CD4-positive, alpha-beta T cell (primary cell): ENCODE measurements at places on chromosomes 4 and X. TPM values are rescaled to one million over a fixed set of nuclear protein-coding genes. Genes with fewer than 3 reads are reported as not detected.
A peak's percentile ranks its signal among the peaks of the same experiment; 100 is the strongest.

Gene EDA
- total RNA-seq = 1.5 TPM

Gene FREM3
- not detected for total RNA-seq

Gene SRPX
- not detected for total RNA-seq

Gene MAGEA8
- total RNA-seq = not detected

Gene TAPT1
- total RNA-seq = 70.6 TPM

DNA sequence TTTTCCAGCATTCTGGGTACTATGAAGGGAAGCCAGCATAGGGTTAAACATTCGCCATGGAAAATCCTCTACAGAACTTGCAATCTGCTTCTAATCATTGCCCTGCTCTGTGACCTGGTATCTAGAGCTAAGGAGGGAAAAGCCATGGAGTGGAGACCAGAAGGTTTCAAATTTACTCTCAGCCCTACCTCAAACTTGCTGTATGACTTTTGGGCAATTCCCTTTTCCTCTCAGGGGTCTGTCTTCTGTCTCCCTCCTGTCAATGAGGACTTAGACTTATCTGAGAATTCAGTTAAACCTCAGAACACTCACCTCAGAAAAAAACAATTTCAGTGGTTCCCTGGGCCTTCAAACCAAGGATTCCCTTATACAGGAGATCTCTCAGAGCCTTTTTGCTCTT lies 29.1 kb downstream of the ARHGEF9 start:
- peaks cover 11% of the 10 kb centered on the region for H3K4me1 ChIP-seq
- H3K27ac ChIP-seq = no peak overlapping the region

DNA sequence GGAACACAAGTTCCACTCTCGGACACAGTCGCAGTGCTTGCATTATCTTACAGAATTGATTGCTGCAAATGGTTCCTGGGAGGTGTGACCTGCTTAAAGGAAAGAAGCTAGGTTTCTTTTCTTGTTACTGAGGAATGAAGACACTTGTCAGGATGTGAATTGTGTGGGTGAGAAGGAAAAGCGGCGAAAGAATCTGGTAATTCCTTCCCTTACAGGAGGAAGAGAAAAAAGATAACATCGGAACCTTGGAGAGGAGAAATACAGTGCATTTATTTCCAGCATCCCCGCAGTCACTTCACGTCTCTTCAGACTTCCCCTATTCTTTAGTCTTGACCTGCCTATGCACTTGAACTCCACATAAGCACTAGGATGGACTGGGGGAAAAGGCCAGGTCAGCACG lies 389 bp upstream of the CCSER1 start:
- H3K4me1 ChIP-seq = peaks cover 13% of the 10 kb centered on the region
- no peak for DNase-seq
- peak overlapping the region; percentile 2 for H3K4me3 ChIP-seq
- peaks cover 32% of the 10 kb centered on the region for H3K27me3 ChIP-seq
- no peaks in the 10 kb centered on the region for H3K36me3 ChIP-seq

GRCh38 chr4:127162741-127163140 lies 470.0 kb upstream of the INTU start:
- no peak for DNase-seq
- no peaks in the 10 kb centered on the region for H3K27me3 ChIP-seq
- no peak overlapping the region for H3K27ac ChIP-seq
- no peaks in the 10 kb centered on the region for H3K36me3 ChIP-seq
- H3K4me3 ChIP-seq = no peak overlapping the region

GRCh38 chrX:123673813-123674212 lies 59.0 kb downstream of the THOC2 start:
- no peaks in the 10 kb centered on the region for H3K4me1 ChIP-seq
- H3K27ac ChIP-seq = no peak overlapping the region
- no peak for DNase-seq
- H3K27me3 ChIP-seq = no peaks in the 10 kb centered on the region

- peaks cover 15% of the 10 kb centered on the region for H3K36me3 ChIP-seq
- DNase-seq = no peak
- H3K27me3 ChIP-seq = no peaks in the 10 kb centered on the region
- no peak overlapping the region for H3K4me3 ChIP-seq
- peaks cover 1% of the 10 kb centered on the region for H3K4me1 ChIP-seq
These were observed 5.5 kb downstream of the ELMOD2 start for GRCh38 chr4:140529434-140529833.

GRCh38 chr4:76556452-76556851 lies 121.4 kb downstream of the SHROOM3 start:
- H3K27me3 ChIP-seq = no peaks in the 10 kb centered on the region
- H3K4me3 ChIP-seq = no peak overlapping the region
- no peak overlapping the region for H3K27ac ChIP-seq
- no peaks in the 10 kb centered on the region for H3K36me3 ChIP-seq
- DNase-seq = no peak

DNA sequence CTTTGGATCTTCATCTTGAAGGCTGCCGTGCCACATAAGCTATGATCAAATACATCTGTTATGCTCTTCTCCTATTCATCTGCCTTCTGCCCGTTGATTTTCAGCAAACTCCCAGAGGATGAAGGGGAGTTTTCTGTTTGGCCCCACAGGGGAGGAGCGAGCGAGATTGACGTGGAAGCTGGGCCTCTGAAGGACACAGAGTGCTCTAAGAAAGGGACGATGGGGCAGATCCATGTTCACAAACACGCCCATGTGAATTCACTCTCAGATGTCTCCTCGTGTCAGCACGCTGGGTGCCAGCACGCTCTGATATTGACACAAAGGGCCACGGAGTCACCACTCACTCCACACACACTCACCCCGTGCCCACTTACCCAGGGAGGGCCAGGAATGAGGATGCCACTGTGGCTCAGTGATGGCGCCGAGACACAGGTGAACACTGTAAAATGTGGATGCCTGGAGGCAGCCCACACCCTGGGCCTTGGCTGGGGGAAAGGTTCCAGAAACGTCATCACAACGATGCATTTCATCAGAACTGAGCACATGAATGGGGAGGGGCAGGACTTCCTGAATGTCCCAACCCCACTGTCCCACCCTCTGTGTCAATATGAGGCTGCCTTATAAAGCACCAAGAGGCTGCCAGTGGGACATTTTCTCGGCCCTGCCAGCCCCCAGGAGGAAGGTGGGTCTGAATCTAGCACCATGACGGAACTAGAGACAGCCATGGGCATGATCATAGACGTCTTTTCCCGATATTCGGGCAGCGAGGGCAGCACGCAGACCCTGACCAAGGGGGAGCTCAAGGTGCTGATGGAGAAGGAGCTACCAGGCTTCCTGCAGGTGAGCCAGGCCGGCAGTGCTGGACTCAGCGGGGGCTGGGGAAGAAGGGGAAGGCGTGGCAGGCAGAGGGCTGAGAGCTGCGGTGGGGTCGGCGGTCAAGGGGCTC lies at the start of gene S100P:
Gene S100P (plus strand): TSS at position 648 of the 946 bp plus-strand sequence. CDS start 55 bp downstream, at position 703.
- H3K36me3 ChIP-seq = no peaks in the 10 kb centered on the region
- peaks cover 100% of the 10 kb centered on the region for H3K4me1 ChIP-seq
- H3K4me3 ChIP-seq = no peak within 1 kb of the TSS
- H3K27me3 ChIP-seq = no peaks in the 10 kb centered on the region
- H3K27ac ChIP-seq = peak within 1 kb of the TSS; percentile 83
- DNase-seq = no peak

GRCh38 chrX:6857749-6858148 lies 289.8 kb upstream of the STS start:
- no peaks in the 10 kb centered on the region for H3K27me3 ChIP-seq
- no peaks in the 10 kb centered on the region for H3K36me3 ChIP-seq
- no peak overlapping the region for H3K27ac ChIP-seq
- H3K4me1 ChIP-seq = no peaks in the 10 kb centered on the region

DNA sequence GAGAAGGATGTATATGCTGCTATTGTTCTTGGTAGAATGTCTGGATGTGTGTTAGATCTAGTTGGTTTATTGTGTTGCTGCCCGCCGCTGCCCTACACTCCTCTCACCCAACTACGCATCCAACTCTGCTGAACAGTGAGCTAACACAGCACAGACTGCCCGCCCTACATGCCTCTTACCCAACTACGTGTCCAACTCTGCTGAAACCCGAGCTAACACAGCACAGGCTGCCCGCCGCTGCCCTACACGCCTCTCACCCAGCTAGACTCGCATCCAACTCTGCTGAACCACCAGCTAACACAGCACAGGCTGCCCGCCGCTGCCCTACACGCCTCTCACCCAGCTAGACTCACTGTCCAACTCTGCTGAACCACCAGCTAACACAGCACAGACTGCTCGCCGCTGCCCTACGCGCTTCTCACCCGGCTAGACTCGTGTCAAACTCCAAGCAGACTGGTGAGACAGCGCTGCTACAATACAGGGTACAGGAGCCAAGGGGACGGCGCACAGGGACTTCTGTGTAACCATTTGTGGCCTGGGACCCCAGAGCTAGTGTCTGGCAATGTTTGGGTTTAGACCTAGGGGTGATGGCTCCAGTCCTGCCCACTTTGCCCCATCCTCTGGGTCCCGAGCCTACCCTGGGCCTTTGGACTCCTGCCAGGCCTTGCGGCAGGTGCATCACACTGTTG lies 11.6 kb upstream of the CTBP1 start:
- no peak overlapping the region for H3K4me3 ChIP-seq
- H3K27ac ChIP-seq = no peak overlapping the region
- peaks cover 6% of the 10 kb centered on the region for H3K4me1 ChIP-seq
- no peak for DNase-seq
- no peaks in the 10 kb centered on the region for H3K27me3 ChIP-seq

GRCh38 chrX:66166671-66167070 lies 2.6 kb downstream of the HEPH start:
- DNase-seq = no peak
- H3K4me3 ChIP-seq = no peak overlapping the region
- H3K27me3 ChIP-seq = no peaks in the 10 kb centered on the region
- H3K36me3 ChIP-seq = no peaks in the 10 kb centered on the region
- H3K4me1 ChIP-seq = no peaks in the 10 kb centered on the region

- H3K4me1 ChIP-seq = peaks cover 4% of the 10 kb centered on the region
- no peak overlapping the region for H3K27ac ChIP-seq
- peaks cover 12% of the 10 kb centered on the region for H3K36me3 ChIP-seq
- H3K27me3 ChIP-seq = no peaks in the 10 kb centered on the region
- peak; percentile 70 for DNase-seq
These were observed 43.7 kb downstream of the NSG1 start for GRCh38 chr4:4430492-4431195.

- H3K27me3 ChIP-seq = no peaks in the 10 kb centered on the region
- no peaks in the 10 kb centered on the region for H3K4me1 ChIP-seq
- H3K36me3 ChIP-seq = no peaks in the 10 kb centered on the region
- H3K4me3 ChIP-seq = no peak overlapping the region
These were observed 45.9 kb upstream of the UNC5C start for GRCh38 chr4:95594629-95595028.

GRCh38 chrX:21606002-21606401 lies 52.1 kb downstream of the KLHL34 start:
- no peaks in the 10 kb centered on the region for H3K27me3 ChIP-seq
- H3K4me1 ChIP-seq = no peaks in the 10 kb centered on the region
- no peak overlapping the region for H3K27ac ChIP-seq
- H3K36me3 ChIP-seq = no peaks in the 10 kb centered on the region
- no peak overlapping the region for H3K4me3 ChIP-seq

DNA sequence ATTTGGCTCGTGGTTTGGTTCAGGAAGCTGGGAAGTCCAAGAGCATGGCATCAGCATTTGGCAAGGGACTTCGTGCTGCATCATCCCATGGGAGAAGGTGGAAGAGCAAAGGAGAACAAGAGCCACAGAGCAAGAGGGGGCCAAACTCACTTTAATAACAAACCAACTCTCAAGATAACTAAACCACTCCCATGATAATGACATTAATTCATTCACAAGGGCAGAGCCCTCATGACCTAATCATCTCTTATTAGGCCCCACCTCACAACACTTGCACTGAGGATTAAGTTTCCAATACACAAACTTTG lies 113.4 kb upstream of the ATXN3L start:
- H3K36me3 ChIP-seq = no peaks in the 10 kb centered on the region
- no peaks in the 10 kb centered on the region for H3K27me3 ChIP-seq
- no peak for DNase-seq
- H3K4me1 ChIP-seq = no peaks in the 10 kb centered on the region
- no peak overlapping the region for H3K4me3 ChIP-seq
- no peak overlapping the region for H3K27ac ChIP-seq

DNA sequence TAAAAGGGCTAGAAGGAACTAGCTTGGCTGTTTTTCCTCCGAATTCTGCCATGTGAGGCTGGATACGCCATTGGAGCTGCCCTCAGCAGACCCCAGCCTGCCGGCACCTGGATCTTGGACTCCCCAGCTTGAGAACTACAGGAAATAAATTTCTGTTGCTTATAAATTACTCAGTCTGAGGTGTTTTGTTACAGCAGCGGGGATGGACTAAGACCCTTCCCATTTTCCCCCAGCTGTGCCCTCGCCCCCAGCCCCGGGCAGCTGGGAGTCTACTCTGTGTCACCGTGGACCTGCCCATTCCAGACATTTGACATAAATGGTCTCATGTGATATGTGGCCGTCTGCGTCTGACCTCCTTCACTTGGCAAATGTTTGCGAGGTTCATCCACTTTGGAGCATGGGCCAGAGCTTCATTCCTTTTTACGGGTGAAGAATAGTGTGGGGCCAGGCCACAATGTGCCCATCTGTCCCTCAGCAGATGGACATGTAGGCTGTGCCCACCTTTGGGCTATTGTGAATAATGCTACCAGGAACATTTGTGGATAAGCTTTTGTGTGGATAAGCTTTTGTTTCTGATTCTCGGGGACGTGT lies 30.7 kb upstream of the SPON2 start:
- H3K27me3 ChIP-seq = no peaks in the 10 kb centered on the region
- H3K4me3 ChIP-seq = no peak overlapping the region
- H3K36me3 ChIP-seq = no peaks in the 10 kb centered on the region
- H3K27ac ChIP-seq = peak overlapping the region; percentile 85

- peaks cover 4% of the 10 kb centered on the region for H3K4me1 ChIP-seq
- H3K4me3 ChIP-seq = no peak overlapping the region
- no peak for DNase-seq
- no peaks in the 10 kb centered on the region for H3K27me3 ChIP-seq
- no peak overlapping the region for H3K27ac ChIP-seq
These were observed 1.8 kb downstream of the TLR10 start for GRCh38 chr4:38780833-38781484.

- H3K36me3 ChIP-seq = no peaks in the 10 kb centered on the region
- peaks cover 3% of the 10 kb centered on the region for H3K4me1 ChIP-seq
- no peak overlapping the region for H3K4me3 ChIP-seq
These were observed 43.6 kb upstream of the BEX4 start for GRCh38 chrX:103171353-103171752.

DNA sequence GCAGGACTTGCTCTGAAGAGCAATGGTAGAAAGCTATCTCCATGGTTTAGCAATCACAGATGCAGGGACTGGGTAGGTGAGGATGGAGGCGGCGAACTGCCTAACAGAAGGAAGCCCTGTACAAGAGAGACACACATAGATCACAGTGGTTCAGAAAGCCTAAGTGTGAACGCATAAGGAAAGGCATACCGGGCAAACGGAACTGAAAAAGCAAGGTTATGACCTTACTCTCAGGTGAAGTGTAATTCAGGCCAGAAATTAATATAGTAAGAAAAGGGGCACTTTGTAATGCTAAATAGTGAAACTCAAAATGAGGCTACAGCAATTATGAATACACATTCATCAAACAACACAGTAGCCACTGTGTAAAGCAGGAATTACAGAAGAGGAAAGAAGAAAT lies 126.6 kb downstream of the PALLD start:
- H3K4me3 ChIP-seq = no peak overlapping the region
- DNase-seq = no peak
- no peaks in the 10 kb centered on the region for H3K27me3 ChIP-seq
- H3K36me3 ChIP-seq = no peaks in the 10 kb centered on the region
